ENCODE measurements at places on chromosomes 11 and 22.

- peaks cover 7% of the 10 kb centered on the region for H3K4me1 ChIP-seq
- H3K27me3 ChIP-seq: peaks cover 11% of the 10 kb centered on the region
- H3K4me3 ChIP-seq: no peak overlapping the region
- H3K36me3 ChIP-seq: no peaks in the 10 kb centered on the region
- no peak overlapping the region for H3K27ac ChIP-seq
- DNase-seq: no peak
These were observed 15.9 kb downstream of the DKK3 start for GRCh38 chr11:11992257-11993212.

GRCh38 chr11:92362989-92363388 lies 138.4 kb downstream of the FAT3 start:
- no peaks in the 10 kb centered on the region for H3K4me1 ChIP-seq
- H3K4me3 ChIP-seq: no peak overlapping the region
- H3K27ac ChIP-seq: no peak overlapping the region
- no peaks in the 10 kb centered on the region for H3K36me3 ChIP-seq
- no peaks in the 10 kb centered on the region for H3K27me3 ChIP-seq

- DNase-seq: no peak
- H3K36me3 ChIP-seq: no peaks in the 10 kb centered on the region
- no peaks in the 10 kb centered on the region for H3K4me1 ChIP-seq
- no peak overlapping the region for H3K27ac ChIP-seq
- no peak overlapping the region for H3K4me3 ChIP-seq
These were observed 340.9 kb downstream of the LRRC4C start for GRCh38 chr11:41118521-41118920.

DNA sequence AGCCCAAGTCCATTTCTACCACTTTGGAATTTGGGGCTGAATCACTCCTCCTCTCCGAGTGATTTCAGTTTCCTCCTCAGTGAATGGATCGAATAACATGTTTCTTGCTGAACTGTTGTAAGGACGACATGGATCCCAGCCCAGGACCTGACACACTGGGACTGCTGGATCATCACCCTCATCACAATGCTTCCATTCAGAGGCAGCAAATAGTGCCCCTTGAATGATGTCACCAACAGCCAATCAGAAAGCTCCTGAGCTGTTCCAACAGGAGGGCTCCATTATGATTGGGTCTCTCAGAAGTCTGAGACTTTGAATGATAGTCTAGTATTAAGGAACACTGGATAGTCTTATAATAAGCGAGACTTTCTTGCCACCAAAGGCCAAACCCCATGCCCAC lies 158.9 kb downstream of the MYO18B start:
- H3K27ac ChIP-seq: no peak overlapping the region
- no peaks in the 10 kb centered on the region for H3K36me3 ChIP-seq
- H3K4me3 ChIP-seq: no peak overlapping the region
- H3K4me1 ChIP-seq: no peaks in the 10 kb centered on the region
- DNase-seq: no peak

DNA sequence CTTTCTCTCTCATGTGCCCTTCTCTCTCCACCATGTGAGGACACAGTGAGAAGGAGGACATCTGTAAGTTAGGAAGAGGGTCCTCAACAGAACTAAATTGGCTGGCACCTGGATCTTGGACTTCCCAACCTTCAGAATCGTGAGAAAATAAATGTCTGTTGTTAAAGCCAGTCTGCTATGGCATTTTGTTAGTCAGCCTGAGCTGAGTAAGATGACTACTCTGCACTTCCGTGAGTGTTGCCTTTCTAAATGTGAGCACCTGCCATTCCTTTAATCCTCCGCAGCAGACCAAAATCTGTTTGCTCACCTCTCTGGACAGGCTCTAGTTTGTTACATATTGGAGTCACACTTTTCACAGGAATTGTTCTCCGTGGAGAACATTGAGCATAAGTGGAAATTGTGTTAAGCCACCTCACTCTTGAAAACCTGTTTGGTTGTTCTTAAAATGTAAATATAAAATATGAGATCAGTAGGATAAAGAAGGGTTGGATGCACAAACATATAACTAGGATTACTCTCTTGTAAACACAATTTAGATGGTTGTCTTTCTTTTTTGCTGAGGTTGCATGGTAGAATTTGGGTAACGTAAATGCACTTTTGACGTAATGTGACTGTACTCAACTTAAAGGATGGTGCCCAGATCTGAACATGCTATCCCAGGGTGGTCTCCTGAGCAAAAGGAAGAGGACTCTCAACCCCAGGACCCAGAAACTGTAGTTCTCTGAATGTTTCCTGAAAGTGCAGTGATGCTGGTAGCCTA lies 65.9 kb downstream of the SNX19 start:
- H3K27me3 ChIP-seq: peaks cover 2% of the 10 kb centered on the region
- H3K36me3 ChIP-seq: no peaks in the 10 kb centered on the region
- no peak overlapping the region for H3K27ac ChIP-seq
- no peak overlapping the region for H3K4me3 ChIP-seq
- no peaks in the 10 kb centered on the region for H3K4me1 ChIP-seq

GRCh38 chr11:97772705-97773104 lies 1248.0 kb upstream of the CNTN5 start:
- H3K4me3 ChIP-seq: no peak overlapping the region
- no peak for DNase-seq
- no peaks in the 10 kb centered on the region for H3K4me1 ChIP-seq
- H3K27ac ChIP-seq: no peak overlapping the region
- H3K27me3 ChIP-seq: no peaks in the 10 kb centered on the region

GRCh38 chr11:127677660-127678425 lies 677.3 kb upstream of the KIRREL3 start:
- no peaks in the 10 kb centered on the region for H3K36me3 ChIP-seq
- H3K27me3 ChIP-seq: no peaks in the 10 kb centered on the region
- H3K4me3 ChIP-seq: no peak overlapping the region
- H3K27ac ChIP-seq: no peak overlapping the region
- no peak for DNase-seq
- no peaks in the 10 kb centered on the region for H3K4me1 ChIP-seq

- peaks cover 3% of the 10 kb centered on the region for H3K4me1 ChIP-seq
- H3K36me3 ChIP-seq: no peaks in the 10 kb centered on the region
- H3K27me3 ChIP-seq: no peaks in the 10 kb centered on the region
- no peak overlapping the region for H3K4me3 ChIP-seq
- H3K27ac ChIP-seq: no peak overlapping the region
These were observed 97.6 kb upstream of the BID start for GRCh38 chr22:17871726-17872458.

DNA sequence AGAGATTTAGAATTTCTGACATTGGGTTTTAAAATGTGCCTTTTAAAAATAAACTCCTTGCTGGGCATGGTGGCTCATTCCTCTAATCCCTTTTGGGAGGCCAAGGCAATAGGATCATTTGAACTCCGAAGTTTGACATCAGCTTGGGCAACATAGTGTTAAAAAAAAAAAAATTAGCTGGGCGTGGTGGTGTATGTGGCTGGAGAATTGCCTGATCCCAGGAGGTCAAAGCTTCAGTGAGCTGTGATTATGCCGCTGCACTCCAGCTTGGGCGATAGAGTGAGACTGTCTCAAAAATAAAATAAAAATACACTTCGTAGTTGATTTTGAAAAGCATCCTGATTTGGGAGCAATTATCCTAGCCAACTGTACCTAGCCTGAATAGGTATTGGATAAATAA lies 3.4 kb upstream of the APLP2 start:
- no peak overlapping the region for H3K27ac ChIP-seq
- no peaks in the 10 kb centered on the region for H3K36me3 ChIP-seq

DNA sequence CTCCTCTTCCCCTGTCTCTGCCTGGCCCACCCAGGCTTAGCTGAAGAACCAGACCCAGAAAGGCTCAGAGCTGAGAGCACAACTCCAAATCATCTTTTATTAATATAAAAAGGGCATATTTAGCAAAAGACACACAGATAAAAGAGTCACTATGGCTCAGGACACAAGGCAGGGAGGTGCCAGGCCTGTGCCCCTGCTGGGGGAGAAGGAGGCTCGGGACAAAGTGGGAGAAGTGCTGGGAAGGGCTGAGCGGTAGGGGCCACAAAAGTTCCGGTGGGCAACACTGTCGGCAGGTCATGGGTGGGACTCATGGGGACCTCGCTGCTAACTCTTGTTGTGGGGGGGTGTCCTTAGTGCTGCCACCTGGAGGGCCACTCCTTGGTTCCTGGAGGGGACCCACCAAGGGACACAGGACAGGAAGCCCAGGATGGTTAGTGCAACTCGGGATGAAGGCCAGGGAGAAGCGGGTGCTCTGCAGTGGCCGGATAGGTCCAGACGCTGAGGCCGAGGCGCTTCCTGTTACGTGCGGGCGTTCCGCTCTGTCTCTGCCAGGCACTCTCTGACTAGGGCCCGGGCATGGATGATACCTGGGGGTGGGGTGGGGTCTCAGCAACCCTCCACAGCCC lies 1.4 kb upstream of the PITPNM1 start:
- peaks cover 9% of the 10 kb centered on the region for H3K27me3 ChIP-seq
- peaks cover 21% of the 10 kb centered on the region for H3K36me3 ChIP-seq
- H3K4me3 ChIP-seq: peak overlapping the region; percentile 91
- H3K4me1 ChIP-seq: peaks cover 47% of the 10 kb centered on the region

GRCh38 chr22:30265823-30266444 lies 717 bp downstream of the OSM start:
- H3K36me3 ChIP-seq: peaks cover 67% of the 10 kb centered on the region
- peak overlapping the region; percentile 99 for H3K4me3 ChIP-seq
- no peaks in the 10 kb centered on the region for H3K27me3 ChIP-seq
- peaks cover 60% of the 10 kb centered on the region for H3K4me1 ChIP-seq

GRCh38 chr11:78253797-78254196 lies 65.1 kb downstream of the USP35 start:
- H3K4me3 ChIP-seq: no peak overlapping the region
- peaks cover 2% of the 10 kb centered on the region for H3K4me1 ChIP-seq
- peaks cover 14% of the 10 kb centered on the region for H3K36me3 ChIP-seq
- DNase-seq: no peak
- H3K27me3 ChIP-seq: no peaks in the 10 kb centered on the region

- H3K36me3 ChIP-seq: peaks cover 8% of the 10 kb centered on the region
- peaks cover 1% of the 10 kb centered on the region for H3K4me1 ChIP-seq
These were observed 10.1 kb upstream of the OSBP start for GRCh38 chr11:59625703-59626102.

- no peaks in the 10 kb centered on the region for H3K4me1 ChIP-seq
- no peak overlapping the region for H3K27ac ChIP-seq
- H3K4me3 ChIP-seq: no peak overlapping the region
- no peaks in the 10 kb centered on the region for H3K36me3 ChIP-seq
- DNase-seq: no peak
These were observed 69.8 kb downstream of the GRIK4 start for GRCh38 chr11:120581313-120581712.

GRCh38 chr11:124865902-124866851 lies 945 bp downstream of the ROBO3 start:
- H3K27me3 ChIP-seq: peaks cover 93% of the 10 kb centered on the region
- DNase-seq: peak; percentile 46
- H3K36me3 ChIP-seq: no peaks in the 10 kb centered on the region
- no peak overlapping the region for H3K4me3 ChIP-seq

GRCh38 chr11:93143186-93143585 lies 54.6 kb downstream of the SLC36A4 start:
- peaks cover 10% of the 10 kb centered on the region for H3K4me1 ChIP-seq
- H3K36me3 ChIP-seq: peaks cover 2% of the 10 kb centered on the region
- no peak overlapping the region for H3K4me3 ChIP-seq

DNA sequence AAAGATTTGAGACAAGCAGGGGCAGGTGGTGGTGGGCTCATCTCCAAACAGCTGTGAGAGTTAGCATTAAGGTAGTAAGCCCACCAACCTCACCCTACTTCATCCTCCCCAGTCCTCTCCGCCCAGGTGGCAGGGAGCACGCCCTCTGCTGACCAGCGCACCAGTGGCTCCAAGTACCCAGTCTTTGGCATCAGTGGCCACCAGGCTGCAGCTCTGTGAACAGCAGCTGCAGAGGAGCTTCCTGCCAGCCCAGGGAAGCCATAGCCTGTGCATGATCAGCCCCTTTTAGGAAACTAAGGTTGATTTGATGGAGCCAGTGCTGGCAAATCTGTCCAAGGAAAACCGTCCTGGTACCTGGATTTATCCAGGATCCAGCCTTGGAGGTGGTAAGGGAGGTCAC lies 21.7 kb downstream of the CAVIN3 start:
- peaks cover 12% of the 10 kb centered on the region for H3K27me3 ChIP-seq
- DNase-seq: no peak
- no peaks in the 10 kb centered on the region for H3K4me1 ChIP-seq
- H3K27ac ChIP-seq: no peak overlapping the region
- H3K4me3 ChIP-seq: no peak overlapping the region

GRCh38 chr22:29073618-29074275 lies 912 bp downstream of the KREMEN1 start:
- no peaks in the 10 kb centered on the region for H3K36me3 ChIP-seq
- peaks cover 75% of the 10 kb centered on the region for H3K27me3 ChIP-seq
- no peak overlapping the region for H3K27ac ChIP-seq
- H3K4me3 ChIP-seq: peak overlapping the region; percentile 44
- H3K4me1 ChIP-seq: peaks cover 14% of the 10 kb centered on the region

- H3K27me3 ChIP-seq: no peaks in the 10 kb centered on the region
These were observed 2.4 kb downstream of the PHF21A start for GRCh38 chr11:46118702-46119351.

- H3K4me3 ChIP-seq: no peak overlapping the region
- no peak for DNase-seq
- H3K4me1 ChIP-seq: no peaks in the 10 kb centered on the region
- no peaks in the 10 kb centered on the region for H3K27me3 ChIP-seq
- H3K36me3 ChIP-seq: no peaks in the 10 kb centered on the region
- H3K27ac ChIP-seq: no peak overlapping the region
These were observed 1052.1 kb downstream of the LRRC4C start for GRCh38 chr11:40407355-40407754.

- peaks cover 6% of the 10 kb centered on the region for H3K36me3 ChIP-seq
- peaks cover 3% of the 10 kb centered on the region for H3K27me3 ChIP-seq
- peak; percentile 27 for DNase-seq
- peak overlapping the region; percentile 34 for H3K27ac ChIP-seq
These were observed 14.4 kb downstream of the C22orf42 start for GRCh38 chr22:32144496-32145274.

DNA sequence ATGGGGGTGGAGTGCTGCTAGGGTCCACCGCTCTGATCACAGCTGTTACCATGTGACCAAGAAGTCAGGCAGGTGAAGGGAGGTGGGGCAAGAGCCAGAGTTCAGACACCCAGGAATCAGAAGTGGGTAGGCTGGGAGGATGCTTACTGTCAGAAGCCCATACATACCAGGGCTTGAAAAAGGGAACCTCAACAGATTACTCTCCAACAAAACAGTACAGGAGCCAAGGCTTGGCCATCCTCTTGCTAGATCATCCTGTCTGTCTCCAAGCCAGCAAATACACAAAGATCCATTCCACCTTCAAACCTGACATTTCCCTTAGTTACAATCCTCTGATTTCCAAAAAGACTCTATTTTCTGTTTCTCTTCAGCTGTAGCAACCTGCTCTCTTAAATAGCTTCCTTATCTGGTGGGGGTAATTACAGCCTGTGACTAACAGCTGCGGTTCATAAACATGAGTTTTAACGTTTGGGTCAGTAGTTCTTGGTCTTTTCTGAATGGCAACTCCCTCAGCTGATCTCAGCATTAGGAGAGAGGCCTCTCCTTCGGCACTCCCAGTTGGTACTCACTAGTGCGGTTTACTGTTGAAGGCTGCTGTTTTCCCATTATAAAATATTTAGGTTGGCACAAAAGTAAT lies 31.1 kb upstream of the WT1 start:
- H3K4me1 ChIP-seq: no peaks in the 10 kb centered on the region
- DNase-seq: no peak
- H3K27ac ChIP-seq: no peak overlapping the region
